Central memory CD4-positive, alpha-beta T cell (primary cell): ENCODE measurements at places on chromosomes 1 and 21.
A peak's percentile ranks its signal among the peaks of the same experiment; 100 is the strongest.

DNA sequence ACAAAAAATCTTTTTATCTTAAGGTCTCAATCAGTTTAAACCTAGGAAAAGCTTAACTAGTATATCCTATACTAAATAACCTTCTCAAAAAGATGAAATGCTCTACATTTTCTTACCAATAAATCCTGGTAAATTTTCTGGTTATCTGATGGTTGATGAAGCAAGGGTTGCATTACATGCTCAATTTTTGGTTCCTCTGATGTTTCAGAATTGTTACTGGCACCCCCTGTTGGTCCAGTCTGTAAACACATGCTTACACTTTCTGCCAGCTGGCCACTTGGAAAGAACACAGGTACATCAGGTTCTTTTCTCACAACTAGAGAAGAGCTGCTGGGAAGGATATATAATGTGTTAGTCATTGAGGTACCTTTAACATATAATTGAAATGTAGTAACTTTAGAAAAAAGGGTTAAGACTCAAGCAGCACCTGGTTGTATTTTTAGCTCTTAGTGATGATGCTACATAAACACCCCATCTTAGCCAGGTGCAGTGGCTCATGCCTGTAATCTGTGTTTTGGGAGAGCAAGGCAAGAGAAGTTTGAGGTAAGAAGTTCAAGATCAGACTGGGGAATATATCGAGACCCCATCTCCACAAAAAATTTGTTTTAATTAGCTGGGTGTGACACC lies 30.9 kb upstream of the TAL1 start:
- DNase-seq: peak; percentile 11

DNA sequence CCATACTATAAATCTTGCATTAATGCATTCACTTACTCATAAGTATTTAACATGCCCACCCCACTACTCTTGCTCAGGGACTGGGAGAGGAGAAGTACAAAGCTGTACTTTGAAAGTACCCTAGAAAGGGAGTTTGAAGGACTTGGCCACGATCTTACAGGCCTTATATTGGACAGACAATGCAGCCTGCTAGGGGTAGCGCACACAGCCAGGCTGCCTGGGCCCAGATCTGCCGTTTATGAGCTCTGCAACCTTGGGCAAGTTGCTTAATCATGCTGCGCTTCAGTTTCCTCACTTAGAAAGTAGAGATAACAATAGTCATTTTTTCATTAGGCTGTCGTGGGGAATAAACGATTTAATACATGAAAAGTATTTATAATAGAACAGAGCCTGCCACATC lies 110.1 kb downstream of the CDC7 start:
- no peak for DNase-seq

- DNase-seq: no peak
Measured at GRCh38 chr1:58874757-58875755, 91.2 kb upstream of the JUN start.

GRCh38 chr1:83520797-83521196 lies 478.1 kb downstream of the TTLL7 start:
- no peak for DNase-seq

- no peak for DNase-seq
Measured at GRCh38 chr1:231883382-231883781, 256.8 kb downstream of the DISC1 start.

DNA sequence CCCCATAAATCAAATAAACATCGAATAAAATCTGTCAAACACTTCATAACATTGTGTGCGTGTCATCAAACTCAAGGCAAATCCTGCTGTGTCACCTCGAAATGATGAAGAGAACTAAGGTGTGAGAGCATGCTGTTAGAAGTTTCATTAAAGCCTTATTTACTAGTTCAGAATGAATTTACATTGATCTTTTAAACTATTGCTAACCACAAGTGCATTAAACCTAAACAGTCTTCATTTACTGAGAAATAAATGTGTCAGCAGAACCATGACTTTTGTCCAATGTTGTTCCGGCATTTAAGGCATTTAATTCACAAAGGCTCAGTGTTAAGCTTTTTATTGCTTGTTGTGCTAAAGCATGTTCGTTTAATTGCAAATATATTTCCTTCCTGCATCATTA lies 474.4 kb downstream of the SETD4 start:
- DNase-seq: no peak
